Cortex of kidney (tissue), 1 donor: ENCODE measurements at places on chromosomes 3 and 15.

- no peak for DNase-seq
These were observed 285.1 kb downstream of the LPP start for GRCh38 chr3:188439080-188439479.

- DNase-seq, result no peak
These were observed 36.3 kb downstream of the KNL1 start for GRCh38 chr15:40630313-40630712.

DNA sequence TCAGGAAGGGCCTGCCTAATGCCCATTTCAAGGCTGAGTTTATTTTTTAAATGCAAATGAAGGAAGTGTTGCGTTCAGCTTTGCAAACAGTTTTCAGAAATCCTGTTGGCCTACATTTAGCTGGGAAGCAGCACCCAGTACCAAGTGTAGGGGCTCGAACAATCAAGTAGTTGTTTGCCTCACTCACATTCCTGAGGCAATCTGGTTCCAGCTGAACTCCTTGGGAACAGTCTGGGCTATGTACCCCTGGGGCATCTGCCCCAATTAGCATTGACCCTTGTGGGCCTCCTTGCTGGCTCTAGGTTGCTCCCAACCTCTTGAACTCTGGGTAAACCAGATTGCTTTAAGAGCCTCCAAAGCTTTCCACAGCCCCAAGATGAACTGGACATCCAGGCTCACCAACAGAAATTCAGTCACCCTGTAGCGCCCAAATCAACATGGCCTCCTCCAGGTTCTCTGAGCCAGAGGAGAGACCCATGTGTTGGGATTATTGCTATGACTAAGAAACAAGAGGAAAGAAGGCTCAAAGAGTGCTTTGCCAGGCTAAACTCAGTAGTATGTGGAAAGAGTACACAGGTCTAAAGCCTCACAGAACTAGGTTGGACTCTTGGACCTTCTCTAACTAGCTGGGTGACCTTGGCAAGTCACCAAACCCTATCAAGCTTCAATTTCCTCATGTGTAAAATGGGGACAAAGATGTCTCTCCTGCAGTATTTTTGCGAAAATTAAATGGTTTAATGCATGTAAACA lies 532.7 kb downstream of the SOX2 start:
- no peak for DNase-seq

DNA sequence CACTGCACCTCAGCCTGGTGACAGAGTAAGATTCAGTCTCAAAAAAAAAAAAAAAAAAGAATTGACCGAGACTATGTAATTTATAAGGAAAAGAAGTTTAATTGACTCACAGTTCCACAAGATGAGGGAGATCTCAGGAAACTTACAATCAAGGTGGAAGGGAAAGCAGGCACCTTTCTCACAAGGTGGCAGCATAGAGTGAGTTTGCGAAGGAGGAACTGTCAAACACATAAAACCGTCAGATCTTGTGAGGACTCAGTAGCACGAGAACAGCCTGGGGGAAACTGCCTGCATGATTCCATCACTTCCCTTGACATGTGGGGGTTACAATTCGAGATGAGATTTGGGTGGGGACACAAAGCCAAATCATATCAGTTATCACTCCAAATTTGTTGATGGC lies 380.9 kb downstream of the EDEM1 start:
- DNase-seq, result no peak

DNA sequence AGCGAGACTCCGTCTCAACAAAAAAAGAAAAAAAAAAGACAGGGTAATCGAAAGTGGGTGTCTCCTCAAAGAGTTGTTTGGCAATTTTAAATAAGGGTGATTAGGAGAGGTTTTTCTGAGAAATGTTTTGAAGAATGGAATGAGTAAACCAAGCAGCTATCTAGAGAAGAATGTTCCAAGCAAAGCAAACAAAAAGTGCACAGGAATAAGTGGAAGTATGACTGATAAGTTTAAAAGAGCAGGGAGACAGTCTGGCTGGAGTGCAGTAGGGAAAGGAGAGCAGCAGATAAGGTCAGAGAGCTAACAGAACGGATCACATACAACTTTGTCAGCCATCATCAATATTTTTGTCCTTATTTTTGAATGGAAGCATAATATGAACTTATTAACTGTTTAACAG lies 853.5 kb downstream of the TUSC7 start:
- DNase-seq, result no peak

DNA sequence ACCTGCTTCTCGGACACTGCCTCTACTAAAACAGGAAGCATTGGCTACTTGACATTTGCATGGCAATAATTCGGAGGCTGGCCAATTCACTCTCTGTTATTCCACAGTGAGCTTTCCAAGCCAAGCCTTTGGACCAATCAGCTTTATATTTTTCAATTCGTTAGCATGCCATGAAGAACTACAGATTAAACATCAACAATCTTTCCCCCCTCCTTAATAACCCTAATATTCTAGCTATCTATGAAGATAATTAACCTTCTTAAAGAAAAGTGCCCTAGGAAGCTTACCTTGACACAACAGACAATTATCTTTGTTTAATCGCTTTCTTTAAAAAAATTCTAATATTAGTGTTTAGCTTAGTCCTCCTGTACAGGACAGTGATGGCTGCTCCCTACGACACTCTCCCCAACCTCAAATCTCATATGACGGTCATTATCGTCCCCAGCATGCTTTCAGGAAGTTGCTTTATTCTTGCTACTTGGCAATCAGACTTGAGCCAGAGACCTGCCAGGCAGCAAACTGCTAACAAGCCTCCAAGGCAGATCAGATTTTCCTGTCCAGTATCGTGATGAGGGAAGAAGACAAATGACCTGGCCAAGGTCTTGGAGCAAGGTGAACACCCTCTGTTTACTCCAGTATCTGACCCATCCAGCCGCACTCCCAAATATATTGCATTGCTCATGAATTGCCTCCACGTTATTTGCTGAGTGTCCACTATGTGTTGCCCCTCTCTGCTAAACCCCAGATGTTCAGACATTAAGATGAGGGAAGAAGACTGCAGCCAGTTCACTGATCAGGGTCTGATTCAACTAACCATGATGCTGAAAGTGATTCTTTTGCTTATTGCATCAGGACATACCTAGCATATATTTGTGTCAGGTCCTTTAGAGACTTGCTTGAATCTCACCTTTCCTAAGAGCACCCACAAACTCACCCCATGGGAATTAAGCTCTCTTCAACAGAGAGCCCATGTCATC lies 68.1 kb upstream of the LPP start:
- no peak for DNase-seq

DNA sequence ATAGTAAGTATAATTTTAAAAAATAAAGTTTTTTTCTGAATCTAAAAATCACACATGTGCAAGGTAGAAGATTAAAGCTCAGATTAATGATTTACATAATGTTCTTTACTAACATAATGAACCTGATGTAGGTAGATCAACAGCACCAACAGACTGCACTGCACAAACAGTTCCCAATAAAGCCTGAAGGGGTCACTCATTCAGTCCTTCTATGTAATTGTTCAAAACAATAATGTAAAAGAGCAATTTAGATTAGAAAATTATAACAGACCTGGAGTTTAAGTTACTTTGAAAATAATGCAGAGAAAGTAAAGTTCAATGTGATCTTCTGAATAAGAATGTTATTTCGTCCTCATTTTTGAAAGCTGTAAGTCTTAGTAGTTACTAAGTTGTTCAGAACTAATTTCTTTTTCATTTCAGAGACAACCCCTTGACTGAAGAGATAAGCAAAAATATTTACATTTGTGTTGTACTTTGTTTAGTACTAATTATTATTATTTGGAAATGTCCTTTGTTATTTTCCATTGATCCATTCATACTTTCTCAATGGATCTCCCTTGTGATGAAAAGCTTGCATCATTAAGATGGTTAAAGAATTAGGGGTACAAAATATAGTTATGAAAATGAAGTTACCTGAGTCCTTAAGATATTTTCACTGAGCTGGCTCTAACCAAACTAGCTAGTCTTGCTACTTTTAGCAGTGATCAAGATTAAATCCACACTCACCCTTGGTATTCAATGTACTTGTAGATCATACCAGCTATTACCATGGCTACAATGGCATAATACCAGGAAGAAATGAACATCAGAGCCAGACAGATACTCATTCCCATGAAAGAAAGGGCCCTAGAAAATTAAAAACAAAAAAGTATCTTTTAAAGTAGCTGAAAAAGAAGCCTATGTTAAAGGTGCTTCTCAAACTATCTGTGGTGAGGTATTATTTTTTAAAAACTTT lies 16.8 kb downstream of the EMC4 start:
- no peak for DNase-seq

GRCh38 chr15:92146511-92147150 lies 247.1 kb upstream of the ST8SIA2 start:
- DNase-seq, result no peak

DNA sequence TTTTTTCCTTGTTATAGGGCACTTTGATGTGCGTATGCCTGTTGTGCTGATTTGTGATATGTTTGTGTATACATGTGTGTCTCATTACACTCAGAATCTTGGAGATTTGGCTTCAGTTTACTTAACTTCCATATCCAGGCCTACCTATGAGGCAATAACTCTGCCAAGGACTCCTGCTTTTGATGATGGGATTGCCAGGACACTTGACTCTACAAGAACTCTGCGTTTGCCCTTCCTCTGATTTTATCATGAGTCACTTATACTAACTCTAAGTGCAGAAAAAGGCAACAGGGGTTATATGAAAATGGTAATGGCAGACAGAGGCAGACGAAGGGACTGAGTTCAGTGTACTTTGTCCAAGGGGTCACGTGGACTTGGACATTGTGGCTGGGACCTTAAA lies 33.6 kb downstream of the MCTP2 start:
- no peak for DNase-seq

DNA sequence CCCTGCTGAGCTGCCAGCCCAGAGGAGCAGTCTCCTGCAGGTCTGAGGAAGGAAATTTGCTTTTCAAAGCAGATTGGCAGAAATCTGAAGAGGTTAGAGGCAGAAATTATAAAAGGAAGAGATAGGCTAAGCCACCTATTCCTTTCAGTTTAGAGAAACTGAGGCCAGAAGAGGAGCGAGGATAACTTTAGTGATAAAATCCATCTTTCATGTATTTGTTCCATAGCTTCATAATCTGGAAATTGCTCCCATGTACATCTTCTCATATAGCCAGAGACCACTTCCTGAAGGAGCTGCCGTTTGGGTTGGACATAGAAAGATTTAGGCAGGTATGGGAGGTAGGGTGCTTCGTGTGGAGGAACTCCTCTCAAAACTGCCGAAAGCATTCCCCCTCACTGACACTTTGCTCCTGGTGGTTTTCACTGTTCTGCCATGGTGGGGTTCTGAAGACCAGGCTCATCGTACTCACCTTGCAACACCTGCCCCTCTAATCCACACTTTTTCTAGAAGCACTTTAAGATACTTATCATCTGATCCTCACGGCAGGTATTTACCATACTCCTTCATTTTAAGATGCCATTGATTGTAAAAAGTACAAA lies 670 bp upstream of the ACAP2 start:
- no peak for DNase-seq

GRCh38 chr3:133563186-133563591 lies 10.3 kb upstream of the CDV3 start:
- DNase-seq, result no peak

- no peak for DNase-seq
These were observed 11.7 kb downstream of the EDEM1 start for GRCh38 chr3:5198986-5199731.

DNA sequence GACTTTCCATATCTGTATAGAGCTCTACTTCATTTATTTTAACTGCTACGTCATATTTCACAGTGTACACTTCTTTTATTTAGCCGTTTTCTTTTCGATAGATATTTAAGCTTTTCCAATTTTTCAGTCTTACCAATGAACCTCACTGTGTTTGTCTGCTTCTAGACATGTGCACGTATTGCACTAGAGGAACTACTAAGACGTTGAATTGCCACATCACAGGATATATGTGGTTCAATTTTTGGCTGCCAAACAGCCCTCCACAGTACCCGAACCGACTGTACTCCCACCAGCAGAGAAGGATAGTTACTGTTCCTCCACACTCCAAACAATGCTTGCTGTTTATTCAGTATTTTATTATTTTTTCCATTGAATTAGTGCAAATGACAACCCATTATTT lies 2.0 kb downstream of the NR1I2 start:
- DNase-seq, result no peak

GRCh38 chr3:27666272-27666671 lies 55.9 kb downstream of the EOMES start:
- no peak for DNase-seq

- no peak for DNase-seq
These were observed 55.6 kb upstream of the CGNL1 start for GRCh38 chr15:57320631-57321220.

GRCh38 chr3:17571686-17572085 lies 170.7 kb downstream of the TBC1D5 start:
- DNase-seq, result no peak

DNA sequence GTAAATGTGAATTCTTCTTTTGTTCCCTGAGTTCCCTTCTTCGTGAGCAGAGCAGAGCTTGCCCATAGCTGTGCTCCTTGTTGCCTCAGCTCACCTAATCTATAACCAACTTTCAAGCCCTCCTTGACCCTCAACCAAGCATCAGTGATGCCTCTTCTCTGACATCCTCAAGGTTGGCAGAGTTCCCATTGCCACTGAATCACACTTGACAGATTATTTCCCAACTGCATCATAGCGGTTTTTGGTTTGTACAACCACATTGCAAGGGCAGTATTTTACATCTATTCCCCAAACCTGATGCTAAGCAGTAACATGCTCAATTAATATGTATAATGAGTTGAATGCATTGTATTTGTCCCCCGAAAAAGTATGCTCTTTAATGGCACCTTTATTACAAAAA lies 133.0 kb upstream of the SNTN start:
- DNase-seq, result no peak

- DNase-seq, result no peak
These were observed 226.7 kb upstream of the MCTP2 start for GRCh38 chr15:94004697-94005096.

- DNase-seq, result no peak
These were observed 33.6 kb downstream of the ABTB1 start for GRCh38 chr3:127706312-127706711.

GRCh38 chr3:108328821-108329486 lies 32.6 kb downstream of the HHLA2 start:
- DNase-seq, result no peak

GRCh38 chr3:46228260-46229242 lies 13.7 kb upstream of the CCR3 start:
- no peak for DNase-seq

- DNase-seq, result no peak
These were observed 65.4 kb upstream of the CTSH start for GRCh38 chr15:79010278-79010677.

- no peak for DNase-seq
These were observed 950.1 kb downstream of the DIPK2A start for GRCh38 chr3:144921710-144922109.

GRCh38 chr3:161270991-161271390 lies 49.9 kb downstream of the NMD3 start:
- DNase-seq, result no peak
